ENCODE measurements at places on chromosomes 1 and 21.

GRCh38 chr1:89820422-89821321 is at the start of gene LRRC8D:
Gene LRRC8D, plus strand, starts transcription at chr1:89821032. Its CDS starts 112,037 bp downstream, at chr1:89933069.
- DNase-seq = peak; percentile 75

DNA sequence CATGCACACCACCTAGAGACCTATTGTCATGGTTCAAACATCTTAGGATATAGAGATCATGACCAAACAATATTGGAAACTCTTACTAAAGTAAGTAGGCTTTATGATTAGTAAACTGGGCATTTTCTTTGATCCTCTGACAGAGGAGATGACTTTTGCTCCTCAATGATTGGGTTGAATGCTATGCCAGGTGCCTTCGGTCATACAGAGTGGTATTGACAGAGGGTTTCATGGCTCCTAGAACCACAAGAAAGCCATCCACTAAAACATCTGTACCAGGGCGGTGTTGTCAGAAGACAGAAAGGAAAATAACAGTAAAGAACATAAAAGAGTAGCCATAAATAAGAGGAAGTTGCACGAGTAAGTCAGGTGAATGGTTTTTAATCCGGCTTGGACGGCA is 20.8 kb upstream of the SAMSN1 start:
- no peak for DNase-seq

- DNase-seq = no peak
These were observed 9.5 kb downstream of the AMPD1 start for GRCh38 chr1:114685851-114686250.

DNA sequence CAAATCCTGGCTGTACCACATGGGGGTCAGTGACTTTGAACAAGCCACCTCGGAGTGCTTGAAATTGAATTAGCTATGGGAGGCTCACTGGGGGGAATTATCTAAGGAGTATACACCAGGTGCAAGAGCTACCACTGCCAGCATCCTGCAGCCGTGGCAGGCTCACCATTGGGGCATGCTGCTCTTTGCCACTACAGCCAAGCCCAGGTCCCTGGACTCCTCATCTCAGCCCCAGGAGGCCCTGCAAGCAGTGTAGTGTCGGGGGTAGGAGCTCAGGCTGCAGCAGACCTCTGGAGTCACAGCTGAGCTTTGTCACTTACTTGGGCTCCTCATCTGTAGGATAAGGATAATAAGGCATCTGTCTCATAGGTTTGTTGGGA is 35.3 kb downstream of the ACOT11 start:
- DNase-seq = no peak

GRCh38 chr1:151939779-151940178 is 30.5 kb upstream of the THEM4 start:
- DNase-seq = no peak

GRCh38 chr1:110164725-110165350 is 14.5 kb downstream of the SLC6A17 start:
- DNase-seq = no peak

- no peak for DNase-seq
These were observed 102.7 kb upstream of the AJAP1 start for GRCh38 chr1:4551706-4552105.

All from HAP-1 (cell line).